Activated CD4-positive, CD25-positive, alpha-beta regulatory T cell treated with anti-CD3 and anti-CD28 coated beads, Interleukin-2, amount 50 U/mL, for 24 hours (primary cell): ENCODE measurements at places on chromosomes 2 and 18.

DNA sequence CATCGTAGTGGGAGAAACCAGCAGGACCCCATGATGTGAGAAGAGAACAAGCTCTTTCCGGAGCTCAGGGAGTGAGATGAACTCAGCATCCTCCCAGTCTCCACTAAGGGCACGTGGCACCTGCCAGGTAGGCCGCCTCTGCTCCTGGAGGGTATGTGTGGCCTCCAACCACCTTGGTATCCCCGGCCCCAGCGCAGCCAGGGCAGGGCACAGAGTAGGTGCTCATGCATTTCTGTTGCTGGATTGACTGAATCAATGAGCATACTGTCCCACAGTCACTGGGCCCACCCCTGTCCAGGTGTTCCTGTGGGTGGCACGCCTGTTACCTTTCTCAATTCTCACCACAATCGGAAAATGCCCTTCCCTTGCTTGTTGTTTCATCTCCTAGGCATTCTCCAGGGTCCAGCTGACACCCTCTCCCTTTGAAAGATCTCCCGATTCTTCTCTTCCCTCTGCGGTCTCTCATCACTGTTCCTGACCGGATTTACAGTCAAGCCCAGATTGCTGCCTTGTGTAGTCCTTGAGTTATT, 138.5 kb upstream of the SMAD2 start:
- no peak for ATAC-seq

DNA sequence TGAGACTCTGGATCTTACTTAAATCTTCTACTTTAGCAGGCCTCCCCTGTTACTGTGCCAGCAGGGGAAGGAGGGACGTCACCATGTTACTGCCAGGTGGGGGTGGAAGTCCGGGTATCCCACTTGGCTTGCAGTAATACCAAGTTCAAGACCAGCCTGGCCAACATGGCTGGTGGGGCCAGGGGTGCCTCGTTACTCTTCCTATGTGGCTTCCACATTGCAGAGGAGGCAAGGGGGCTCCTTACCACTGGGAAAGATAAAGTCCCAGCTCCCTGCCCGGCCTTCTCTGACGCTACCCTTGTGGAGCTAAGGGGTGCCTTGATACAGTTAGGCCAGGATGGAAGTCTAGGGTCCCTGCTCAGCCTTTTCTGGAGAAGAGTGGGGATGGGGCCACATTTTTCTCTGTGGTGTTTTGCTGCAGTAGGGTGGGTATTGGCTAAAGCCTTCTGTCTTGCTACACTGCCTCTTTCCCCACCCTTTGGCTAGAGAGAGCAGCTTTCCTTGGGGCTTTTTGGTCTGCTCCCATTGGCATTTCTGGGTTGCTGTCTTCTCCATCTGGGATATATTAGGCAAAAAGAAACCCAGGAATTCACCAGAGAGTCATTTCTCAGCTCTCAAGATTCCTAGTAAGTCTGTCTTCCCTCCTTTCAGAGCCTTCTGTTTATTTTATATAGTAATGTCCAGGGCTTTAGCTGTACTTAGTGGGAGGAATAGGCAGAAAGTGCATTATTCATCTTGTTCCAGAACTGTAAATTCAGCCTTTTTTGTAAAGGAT, 21.9 kb downstream of the ELMOD3 start:
- ATAC-seq, result no peak

- no peak for ATAC-seq
Measured at GRCh38 chr18:12750076-12750714, 47.4 kb downstream of the PSMG2 start.

GRCh38 chr2:132615329-132616085, 54.5 kb downstream of the LYPD1 start:
- ATAC-seq, result no peak

DNA sequence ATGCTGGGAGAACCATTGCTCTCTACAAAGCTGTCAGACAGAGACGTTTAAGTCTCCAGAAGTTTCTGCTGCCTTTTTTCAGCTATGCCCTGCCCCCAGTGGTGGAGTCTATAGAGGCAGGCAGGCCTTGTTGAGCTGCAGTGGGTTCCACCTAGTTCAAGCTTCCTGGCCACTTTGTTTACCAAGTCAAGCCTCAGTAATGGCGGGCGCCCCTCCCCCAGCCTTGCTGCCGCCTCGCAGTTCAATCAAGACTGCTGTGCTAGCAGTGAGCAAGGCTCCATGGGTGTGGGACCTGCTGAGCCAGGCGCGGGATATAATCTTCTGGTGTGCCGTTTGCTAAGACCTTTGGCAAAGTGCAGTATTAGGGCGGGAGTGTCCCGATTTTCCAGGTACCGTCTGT, 52.7 kb upstream of the SCYGR2 start:
- no peak for ATAC-seq

- ATAC-seq, result no peak
Measured at GRCh38 chr2:68416081-68416675, 50.9 kb downstream of the FBXO48 start.

DNA sequence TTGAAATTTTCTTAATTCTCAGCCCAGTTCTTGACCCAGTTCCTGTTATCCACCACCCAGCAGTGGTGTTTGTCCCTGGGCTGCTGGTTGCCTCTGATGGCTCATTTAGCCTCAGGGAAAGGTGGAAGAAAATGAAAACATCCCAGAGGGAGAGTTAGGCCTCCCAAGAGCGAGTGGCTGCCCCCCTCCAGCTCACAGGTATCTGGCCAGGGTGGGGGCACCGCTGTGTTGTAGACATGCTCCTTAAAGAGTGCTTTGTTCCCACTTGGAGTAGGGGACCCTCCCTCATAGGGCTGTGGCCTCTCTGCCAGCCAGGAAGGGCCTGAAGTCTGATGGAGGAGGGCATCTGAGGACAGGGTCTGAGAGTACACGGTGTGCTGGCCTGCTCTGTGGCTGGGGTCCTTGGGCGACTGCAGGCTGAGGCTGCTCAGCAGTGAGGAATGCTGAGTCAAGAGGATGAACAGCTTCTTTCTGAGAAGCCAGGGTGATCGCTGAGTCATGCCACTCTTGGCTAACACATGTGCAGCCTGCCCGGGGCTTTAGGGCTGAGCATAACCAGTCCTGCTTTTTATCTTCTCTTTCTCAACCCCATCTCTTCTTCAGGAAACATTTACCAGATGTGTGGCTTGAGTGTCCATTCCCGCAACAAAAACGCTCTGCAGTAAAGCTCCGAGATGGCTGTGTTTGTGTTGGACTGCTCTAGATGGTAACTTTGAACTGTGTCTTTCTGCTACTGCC, 72.3 kb downstream of the IL1R2 start:
- peak; percentile 63 for ATAC-seq

DNA sequence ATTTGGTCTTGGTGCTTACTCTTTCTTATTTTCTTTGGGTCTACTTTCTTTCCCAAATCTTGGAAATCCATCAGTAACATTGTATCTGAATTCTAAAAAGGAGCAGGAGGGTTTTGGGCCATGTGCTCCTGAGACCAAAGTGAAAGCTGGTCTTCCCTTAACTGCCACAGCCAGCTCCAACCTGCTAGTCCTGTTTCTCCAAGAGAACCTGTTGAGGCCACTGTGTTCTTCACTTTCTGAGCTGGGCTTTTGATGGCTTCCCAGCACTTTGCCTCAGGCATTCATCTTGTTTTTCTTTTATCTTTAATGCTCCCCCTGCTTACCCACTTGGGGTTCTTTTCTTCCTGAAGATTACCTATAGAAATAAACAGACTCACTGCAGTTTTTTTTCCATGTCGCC, 53.3 kb downstream of the ARHGAP28 start:
- ATAC-seq, result no peak

- no peak for ATAC-seq
Measured at GRCh38 chr2:237132799-237133198, 47.1 kb downstream of the COPS8 start.

DNA sequence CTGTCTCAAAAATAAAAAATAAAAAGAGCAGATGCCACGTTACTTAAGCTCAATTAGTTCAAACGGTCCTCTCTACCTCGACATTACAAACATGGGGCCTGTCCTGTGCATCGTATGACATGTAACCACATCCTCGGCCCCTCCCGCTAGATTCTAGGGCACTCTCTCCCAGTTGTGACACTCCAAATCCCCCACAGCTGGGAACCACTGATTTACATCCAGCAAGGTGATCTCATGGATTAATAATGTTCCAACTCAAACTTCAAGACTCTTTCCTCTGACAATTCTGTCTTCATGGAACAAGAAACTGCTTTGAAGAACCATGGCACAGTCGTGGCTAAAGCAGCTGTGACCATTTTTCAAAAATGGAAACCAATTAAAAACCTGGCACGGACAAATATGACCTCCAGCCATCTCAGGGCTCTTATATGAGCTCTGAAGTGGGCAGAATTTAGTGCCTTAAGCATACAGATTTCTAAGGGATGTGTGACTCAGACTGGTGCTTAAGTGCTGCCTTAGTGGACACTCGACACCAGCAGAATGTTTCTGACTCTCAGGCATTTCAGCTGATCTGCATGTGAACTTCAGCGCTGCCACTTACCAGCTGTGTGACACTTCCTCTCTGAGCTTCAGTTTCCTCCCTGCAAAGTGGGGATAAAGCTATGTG, 31.7 kb upstream of the ASAP2 start:
- ATAC-seq, result no peak

DNA sequence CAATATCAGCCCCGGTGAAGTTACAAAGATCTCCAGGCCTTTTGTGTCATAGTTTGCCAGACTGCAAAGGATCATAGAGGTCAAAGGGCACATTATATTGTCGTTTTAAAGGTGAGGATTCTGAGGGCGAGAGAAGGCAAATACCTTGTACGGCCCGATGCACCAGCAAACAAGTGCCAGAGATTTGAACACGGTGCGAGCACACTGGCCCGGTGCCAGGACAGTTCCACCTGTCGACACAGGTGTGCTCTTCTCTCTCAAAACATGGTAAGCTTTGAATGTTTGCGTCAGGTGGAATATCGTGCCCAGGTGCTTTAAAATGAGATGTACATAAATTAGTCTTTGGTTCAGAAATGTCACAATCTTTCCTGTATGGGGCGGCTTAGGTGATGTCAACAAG, 776.1 kb upstream of the ID2 start:
- ATAC-seq, result no peak

GRCh38 chr2:226123300-226123699, 676.3 kb downstream of the IRS1 start:
- no peak for ATAC-seq

DNA sequence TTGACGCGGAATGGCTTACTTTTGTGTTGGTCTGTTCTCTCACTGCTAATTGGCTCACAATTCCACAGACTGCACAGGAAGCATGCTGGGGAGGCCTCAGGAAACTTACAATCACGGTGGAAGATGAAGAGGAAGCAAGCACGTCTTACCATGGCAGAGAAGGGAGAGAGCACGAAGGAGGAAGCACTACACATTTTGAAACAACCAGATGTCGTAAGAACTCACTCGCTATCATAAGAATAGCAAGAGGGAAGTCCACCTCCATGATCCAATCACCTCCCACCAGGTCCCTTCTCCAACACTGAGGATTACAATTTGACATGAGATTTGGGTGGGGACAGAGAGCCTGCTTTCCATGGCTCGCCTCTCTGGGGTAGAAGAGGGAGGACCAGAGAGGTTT, 106.2 kb downstream of the KCNF1 start:
- ATAC-seq, result no peak

DNA sequence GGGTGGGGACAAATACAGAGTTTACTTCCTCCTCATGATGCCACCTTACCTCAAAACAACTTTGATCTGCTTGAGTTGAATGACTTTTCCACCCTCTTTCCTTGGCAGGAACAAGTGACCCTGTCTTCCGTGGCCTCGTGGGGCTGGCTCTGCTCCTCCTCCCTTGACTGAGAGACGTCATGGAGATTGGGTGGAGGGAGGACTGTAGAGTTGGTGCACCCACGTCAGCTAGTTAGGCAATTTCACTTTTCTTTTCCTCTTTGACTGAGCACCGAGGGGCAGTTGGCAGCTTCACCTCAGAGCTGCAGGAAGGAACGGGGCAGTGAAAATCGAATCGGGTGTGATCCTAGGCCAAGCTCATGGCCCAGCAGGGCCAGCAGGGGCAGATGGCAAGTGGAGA, at the start of gene SP140:
Gene SP140, plus strand, starts transcription at position 251 of the 400 bp plus-strand sequence. Its CDS starts 109 bp downstream, at position 360.
- ATAC-seq, result peak; percentile 97

DNA sequence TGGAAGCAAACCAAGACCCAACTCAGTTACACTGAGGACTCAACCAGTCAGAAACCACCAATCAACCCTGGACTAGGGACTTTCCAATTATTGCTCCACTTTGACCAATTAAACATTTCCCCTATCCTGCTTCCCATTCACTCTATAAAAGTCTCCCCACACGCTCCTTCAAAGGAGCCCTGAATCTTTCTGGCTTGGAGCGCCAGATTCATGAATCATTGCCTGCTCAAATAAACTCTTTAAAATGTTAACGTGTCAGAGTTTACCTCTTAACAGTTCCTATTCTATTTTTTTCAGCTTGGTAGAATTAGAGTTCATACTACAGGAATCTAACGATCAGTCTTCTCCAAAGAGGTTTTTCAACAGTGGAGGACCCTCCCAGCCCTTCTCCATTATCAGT, 20.7 kb upstream of the SULT1C2 start:
- ATAC-seq, result no peak

GRCh38 chr18:70332694-70333093, 43.8 kb downstream of the SOCS6 start:
- ATAC-seq, result no peak

GRCh38 chr2:10538224-10538894, 90.2 kb upstream of the ODC1 start:
- ATAC-seq, result peak; percentile 48

DNA sequence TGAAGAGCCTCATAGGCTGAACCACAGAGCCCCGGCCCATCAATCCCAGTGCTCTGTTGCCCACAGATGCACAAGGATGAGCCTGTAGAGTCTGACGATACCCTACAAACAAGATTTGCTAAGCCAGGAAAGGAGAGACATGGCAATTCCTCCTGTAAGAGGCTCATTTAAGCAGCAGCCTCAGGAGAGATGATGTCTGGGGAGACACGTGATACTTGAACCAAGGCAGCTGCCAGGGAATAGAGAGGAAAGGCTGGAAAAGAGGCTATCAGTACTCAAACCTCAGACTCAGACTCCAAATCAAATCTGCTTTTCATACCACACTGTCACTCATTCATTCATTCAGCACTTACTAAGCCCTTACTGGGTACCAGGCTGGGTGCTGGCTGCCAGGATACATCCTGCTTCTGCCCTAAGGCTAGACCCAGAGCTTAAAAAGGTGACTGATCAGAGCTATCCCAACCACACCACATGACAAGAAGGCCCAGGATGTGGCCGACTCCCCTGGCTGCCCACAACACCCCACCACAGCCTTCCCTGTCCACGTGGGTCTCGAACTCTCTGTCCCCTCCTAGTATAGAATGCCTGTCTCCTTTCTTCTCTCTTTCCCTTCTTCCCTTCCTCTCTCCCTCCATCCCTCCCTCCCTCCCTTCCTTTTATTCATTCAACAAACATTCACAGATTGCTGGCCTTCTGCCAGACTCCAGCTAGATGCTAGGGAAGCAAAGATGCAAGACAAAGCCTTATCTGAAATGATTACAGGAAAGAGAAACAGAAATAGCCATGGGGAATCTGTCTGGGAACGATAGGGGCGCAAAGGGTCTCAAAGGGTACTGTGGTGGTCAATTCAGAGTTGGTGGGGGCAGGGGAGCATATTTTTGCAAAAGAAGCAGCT, 23.4 kb upstream of the KCNK3 start:
- ATAC-seq, result no peak

GRCh38 chr2:224354632-224355211, 47.2 kb downstream of the FAM124B start:
- no peak for ATAC-seq
